ENCODE measurements at places on chromosomes 16 and 17.

GRCh38 chr17:29723278-29724047 lies 100.8 kb upstream of the CORO6 start:
- no peak for DNase-seq

GRCh38 chr17:72430611-72431432 lies 310.0 kb downstream of the SOX9 start:
- no peak for DNase-seq

GRCh38 chr16:64242492-64242891 lies 879.4 kb downstream of the CDH11 start:
- no peak for DNase-seq

GRCh38 chr17:48121923-48122664 lies 14.5 kb downstream of the SNX11 start:
- DNase-seq: no peak

GRCh38 chr17:37555386-37555785 lies 53.8 kb downstream of the SYNRG start:
- DNase-seq: no peak

DNA sequence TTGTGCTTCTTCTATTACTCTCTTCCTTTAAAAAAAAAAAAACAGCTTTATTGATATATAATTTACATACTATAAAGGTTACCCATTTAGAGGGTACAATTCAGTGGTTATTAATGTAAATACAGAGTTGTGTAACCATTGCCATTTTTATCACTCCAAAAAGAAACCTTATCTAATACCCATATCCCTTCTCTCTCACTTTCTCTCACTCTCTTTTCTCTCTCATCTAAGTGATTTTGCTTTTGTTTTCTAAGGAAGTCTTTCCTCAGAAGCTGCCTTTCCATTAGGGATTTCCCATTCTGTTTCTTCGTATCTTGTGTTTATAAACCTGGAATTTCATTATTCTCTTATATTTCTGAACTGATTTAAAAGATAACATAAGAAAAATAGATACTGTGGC lies 55.5 kb downstream of the NFAT5 start:
- DNase-seq: no peak

GRCh38 chr16:81586977-81587625 lies 142.5 kb downstream of the CMIP start:
- no peak for DNase-seq

DNA sequence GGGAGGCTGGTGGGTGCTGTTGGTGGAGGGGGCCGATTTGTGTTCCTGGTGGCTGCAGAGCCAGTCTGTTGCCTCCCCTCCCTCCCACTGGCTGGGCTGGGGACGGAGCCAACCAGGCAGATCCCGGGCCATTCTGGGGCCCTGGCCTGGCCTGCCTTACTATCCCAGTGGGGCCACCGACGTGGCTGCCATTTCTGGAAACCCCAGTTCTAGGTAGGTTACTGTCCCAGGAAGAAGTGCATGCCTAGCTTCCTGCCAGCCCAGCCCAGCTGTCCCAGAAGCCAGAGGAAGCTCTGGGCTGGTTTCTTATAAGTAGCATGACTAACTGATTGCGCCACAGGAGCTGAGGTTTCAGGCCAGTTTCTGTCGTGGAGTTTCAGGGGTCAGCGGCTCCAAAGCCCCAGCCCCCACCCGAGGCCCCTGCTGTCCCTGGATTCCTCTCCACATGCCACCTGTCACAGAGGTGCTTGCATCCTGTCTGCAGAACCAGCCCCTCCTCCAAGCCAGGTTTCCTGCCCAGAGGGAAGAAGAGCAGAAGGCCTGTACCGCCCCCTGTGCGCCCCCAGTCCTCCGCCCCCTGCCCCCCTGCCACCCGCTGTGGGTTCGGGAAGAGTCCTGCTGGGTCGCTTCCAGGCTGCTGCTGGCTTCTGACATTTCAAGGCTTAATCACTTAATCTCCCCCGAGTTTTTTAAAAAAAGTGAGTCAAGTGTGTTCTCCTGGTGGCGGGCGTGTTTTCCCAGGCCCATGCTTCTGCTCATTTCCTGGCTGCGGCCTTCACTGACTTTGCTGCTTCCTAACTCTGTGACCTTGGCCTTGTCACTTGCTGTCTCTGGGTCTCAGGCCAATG lies 13.2 kb downstream of the IL4R start:
- peak; percentile 40 for DNase-seq

DNA sequence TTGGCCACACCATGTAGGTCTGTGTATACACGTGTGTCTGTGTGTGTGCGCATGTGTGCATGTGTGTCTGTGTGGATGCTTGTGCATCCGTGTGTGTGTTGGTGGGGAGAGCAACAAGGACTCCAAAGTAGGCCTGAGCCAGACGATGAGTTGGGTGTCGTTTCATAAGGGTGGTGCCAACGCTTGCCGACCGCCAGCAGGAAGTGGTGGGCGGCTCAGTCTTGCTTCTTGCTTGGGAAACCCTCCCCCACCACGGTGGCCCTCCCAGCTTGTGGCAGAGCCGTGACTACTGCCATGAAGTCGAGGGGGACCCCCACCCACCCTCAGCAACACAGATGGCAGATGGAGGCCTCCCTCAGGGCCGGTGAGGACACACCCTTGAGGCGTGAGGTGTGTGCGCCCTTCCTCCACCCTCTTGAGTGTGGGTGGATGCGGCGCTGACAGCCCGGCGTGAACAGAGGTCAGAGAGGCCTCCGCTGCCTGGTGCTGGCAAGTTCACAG lies 17.5 kb downstream of the SBK1 start:
- peak; percentile 83 for DNase-seq

GRCh38 chr17:40168262-40168832 lies 8.9 kb upstream of the RAPGEFL1 start:
- peak; percentile 16 for DNase-seq

DNA sequence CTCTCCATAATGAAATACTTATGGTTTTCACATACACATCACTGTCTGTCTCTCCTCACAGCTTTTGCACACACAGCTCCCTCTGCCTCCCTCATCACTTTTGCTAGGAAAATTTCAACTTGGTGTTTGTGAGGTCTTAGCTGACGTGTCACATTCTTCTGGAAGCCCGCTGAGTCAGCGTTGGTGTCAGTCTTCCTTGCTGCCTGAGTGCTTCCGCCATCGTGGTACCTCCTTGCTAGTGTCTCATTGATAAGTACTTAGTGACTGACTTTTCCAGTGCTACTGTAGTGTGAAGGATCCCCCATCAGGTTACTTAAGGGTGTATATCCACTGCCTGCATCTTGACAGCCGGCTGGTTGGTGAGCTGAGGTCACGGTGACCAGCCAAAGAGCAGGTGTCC lies 33.5 kb downstream of the CA10 start:
- no peak for DNase-seq

GRCh38 chr16:49458656-49459445 lies 85.2 kb downstream of the C16orf78 start:
- no peak for DNase-seq

GRCh38 chr16:66649636-66650205 lies 45.2 kb downstream of the CMTM3 start:
- no peak for DNase-seq

- DNase-seq: no peak
Measured at GRCh38 chr17:48596735-48597527, 3.4 kb upstream of the HOXB5 start.

GRCh38 chr17:77209330-77209748 lies 68.6 kb downstream of the SEC14L1 start:
- DNase-seq: no peak

- DNase-seq: no peak
Measured at GRCh38 chr16:24635900-24636610, 93.4 kb upstream of the TNRC6A start.

GRCh38 chr17:8506145-8506544 lies 70.5 kb downstream of the NDEL1 start:
- DNase-seq: no peak

- no peak for DNase-seq
Measured at GRCh38 chr16:85209526-85210121, 97.4 kb upstream of the CIBAR2 start.

DNA sequence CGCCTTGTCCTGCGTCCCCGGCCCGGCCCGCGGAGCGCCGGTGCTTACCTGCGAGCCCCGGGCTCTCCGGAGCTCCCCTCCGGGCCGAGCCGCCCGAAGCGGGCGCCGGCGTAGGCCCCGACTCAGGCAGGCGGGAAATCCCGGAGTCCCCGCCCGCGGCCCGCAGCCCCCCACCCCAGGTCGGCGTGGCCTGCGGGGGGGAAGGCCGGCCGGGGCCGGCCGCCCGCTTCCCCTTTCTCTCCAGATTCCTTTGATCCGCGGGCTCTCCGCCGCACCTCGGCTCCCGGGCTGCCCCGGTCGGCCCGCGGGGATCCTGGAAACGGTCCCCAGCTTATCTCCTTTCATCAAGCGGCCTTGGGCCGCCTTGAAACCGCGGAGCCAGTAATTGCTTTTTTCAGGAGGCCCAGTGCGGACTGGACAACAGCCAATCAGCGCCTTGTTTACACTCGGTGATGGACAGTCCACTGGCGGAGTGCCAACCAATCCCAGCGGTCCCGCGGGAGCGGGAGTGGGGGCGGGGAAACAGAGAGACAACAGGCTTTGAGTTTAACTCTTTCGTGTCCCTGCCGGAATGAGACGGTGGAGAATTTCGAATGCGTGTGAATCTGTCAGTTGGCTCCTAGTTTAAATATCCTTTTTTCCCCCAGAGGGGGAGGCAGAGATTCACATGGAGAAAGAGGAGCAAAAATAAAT lies 1.4 kb upstream of the BAHCC1 start:
- DNase-seq: peak; percentile 92

DNA sequence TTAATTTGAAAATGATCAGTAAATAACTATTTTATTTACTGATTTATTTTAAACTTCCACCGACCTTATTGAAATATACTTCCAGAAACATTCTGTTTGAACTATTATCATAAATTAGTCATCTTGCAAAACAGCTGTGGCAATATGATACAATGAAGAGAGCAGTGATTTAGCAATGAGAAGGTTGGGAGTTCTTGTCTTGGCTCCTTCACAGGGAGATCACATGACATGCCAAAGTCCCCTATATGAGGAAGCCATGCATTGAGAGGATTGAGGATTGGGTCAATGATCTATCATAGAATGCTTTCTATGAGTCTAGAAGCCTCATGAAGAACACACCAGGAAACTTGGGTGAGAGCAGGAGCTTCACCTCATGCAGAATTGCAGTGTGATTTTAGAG lies 222.7 kb downstream of the LGALS9B start:
- DNase-seq: no peak

- no peak for DNase-seq
Measured at GRCh38 chr17:27754549-27754948, 45.8 kb downstream of the NOS2 start.

DNA sequence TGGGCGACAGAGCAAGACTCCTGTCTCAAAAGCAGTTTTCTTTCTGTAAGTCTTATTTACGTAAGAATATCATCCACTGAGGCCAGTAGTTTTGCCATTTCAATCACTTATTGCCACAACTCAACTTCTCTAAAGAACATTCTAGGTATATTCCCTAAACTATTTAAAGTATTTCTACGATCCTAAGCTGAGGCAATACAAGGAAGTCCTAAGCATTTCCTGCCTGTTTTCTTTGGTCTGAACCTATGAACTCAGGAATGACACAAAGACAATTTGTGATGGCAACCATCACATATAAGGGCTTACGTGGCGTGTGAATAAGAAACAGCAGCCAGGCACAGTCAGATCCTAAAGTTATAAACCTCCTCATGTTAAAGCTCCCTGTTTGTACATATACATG lies 14.2 kb downstream of the USP36 start:
- DNase-seq: no peak

GRCh38 chr16:31008551-31008950 lies 1.9 kb downstream of the STX1B start:
- no peak for DNase-seq

DNA sequence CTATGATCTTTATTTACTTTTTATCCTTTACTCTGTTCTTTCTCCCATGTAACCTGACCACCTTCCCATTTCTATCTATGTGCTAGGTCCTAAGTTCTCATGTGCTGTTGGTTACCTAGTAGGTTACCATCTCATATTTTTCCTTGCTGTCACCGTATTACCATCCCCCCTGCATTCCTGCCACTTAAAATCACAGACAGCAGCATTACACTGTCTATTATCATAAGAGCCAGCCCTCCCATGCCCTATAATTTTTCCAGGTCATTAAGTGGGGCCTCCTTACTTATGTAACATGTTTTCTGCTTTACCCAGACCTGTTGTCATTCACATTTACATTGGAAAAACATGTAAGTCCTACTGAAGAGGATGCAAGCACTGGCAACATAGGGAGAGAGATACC lies 202.9 kb downstream of the HS3ST3A1 start:
- DNase-seq: no peak

DNA sequence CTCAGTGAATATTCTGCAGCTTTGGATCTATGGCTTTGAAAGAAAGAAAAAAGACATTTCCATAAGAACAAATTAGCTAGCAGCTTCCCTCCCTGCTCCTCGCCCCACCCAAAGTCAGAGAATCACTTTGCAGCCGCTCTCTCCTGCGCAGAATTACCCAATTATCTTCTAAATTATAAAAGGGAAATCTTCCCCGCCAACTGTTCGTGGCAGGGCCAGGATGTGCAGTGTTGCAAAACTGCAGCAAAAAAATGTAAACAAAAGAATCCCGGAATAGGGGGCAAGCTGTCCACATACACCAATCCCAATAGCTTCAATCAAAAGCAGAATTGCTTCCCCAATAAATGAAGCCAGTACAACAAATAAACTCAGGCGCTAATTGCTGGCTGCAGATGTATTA lies 510.6 kb downstream of the RBFOX1 start:
- DNase-seq: no peak

- DNase-seq: no peak
Measured at GRCh38 chr17:49249292-49249794, 18.8 kb upstream of the PHOSPHO1 start.

GRCh38 chr17:68511254-68511670 lies 968 bp upstream of the PRKAR1A start:
- DNase-seq: peak; percentile 27

GRCh38 chr16:86794216-86794864 lies 216.0 kb downstream of the FOXL1 start:
- DNase-seq: no peak

DNA sequence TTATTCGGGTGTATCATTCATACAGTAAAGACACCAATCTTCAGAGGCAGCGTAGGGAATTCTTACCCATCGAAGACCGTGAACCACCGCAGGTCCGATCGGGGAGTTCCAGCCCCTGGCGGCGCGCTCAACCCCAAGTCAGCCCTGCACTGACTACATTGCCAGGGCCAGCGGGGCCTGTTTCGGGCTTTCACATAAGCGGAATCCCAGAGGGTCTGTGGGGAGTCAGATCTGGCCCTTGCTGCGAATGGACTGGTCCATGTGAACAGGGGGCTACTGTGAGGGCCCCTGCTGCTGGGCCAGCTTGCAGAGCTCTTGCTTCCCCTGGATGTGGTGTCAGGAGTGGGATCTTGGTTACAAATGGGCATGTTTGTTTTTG lies 7.6 kb downstream of the PDE6G start:
- DNase-seq: no peak
